ENCODE measurements at places on chromosomes 4 and X. TPM values are rescaled to one million over a fixed set of nuclear protein-coding genes. Genes with fewer than 3 reads are reported as not detected.

GRCh38 chrX:23246001-23246400 lies 88.6 kb upstream of the PTCHD1 start:
- H3K27ac ChIP-seq, result no peak overlapping the region
- no peak overlapping the region for H3K4me3 ChIP-seq
- no peaks in the 10 kb centered on the region for H3K27me3 ChIP-seq
- H3K4me1 ChIP-seq, result no peaks in the 10 kb centered on the region
- no peaks in the 10 kb centered on the region for H3K36me3 ChIP-seq
- DNase-seq, result no peak

GRCh38 chrX:374596-374995 lies 12.1 kb downstream of the PPP2R3B start:
- no peak overlapping the region for H3K27ac ChIP-seq
- no peak overlapping the region for H3K4me3 ChIP-seq
- H3K4me1 ChIP-seq, result peaks cover 37% of the 10 kb centered on the region
- no peaks in the 10 kb centered on the region for H3K27me3 ChIP-seq

- no peak overlapping the region for H3K27ac ChIP-seq
- H3K36me3 ChIP-seq, result no peaks in the 10 kb centered on the region
These were observed 481.5 kb downstream of the PACRGL start for GRCh38 chr4:21181716-21182115.

GRCh38 chr4:140116442-140117104 lies 37.4 kb downstream of the MAML3 start:
- no peaks in the 10 kb centered on the region for H3K36me3 ChIP-seq
- no peak overlapping the region for H3K4me3 ChIP-seq
- no peak overlapping the region for H3K27ac ChIP-seq
- no peak for DNase-seq
- no peaks in the 10 kb centered on the region for H3K27me3 ChIP-seq
- H3K4me1 ChIP-seq, result no peaks in the 10 kb centered on the region

DNA sequence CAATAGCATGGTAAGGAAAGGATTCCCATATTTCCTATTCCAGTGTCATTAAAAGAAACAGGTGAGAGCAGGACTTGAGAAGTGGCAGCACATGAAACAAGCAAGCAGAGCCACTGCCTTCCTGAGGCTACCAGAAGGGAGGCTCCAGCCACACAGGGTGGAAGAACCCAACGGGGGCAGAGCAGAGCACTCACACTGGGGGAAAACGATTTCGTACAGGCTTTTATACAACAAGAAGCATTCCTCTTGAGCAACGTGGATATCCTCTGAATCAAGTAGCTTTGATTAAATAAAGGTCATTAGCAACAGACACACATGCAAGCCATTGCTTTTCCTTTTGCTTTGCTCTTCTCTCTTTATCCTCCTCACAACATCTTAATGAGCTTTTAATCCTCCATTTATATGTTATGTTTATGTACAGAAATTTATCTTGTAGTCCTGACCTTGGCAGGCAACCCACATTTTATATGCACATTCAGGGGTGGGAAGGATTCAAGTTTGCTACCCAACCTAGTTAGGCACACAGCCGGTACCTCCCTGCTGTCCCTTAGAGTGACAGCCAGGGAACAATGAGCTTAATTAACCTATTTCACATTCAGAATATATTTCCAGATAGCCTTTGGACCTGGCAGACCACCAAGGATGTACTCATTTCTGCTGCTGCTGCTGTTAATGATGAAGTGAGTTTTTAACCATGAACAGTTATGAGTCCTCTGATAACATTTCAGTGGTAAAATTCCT lies 202.1 kb downstream of the ARHGAP24 start:
- DNase-seq, result no peak
- H3K36me3 ChIP-seq, result no peaks in the 10 kb centered on the region
- H3K4me3 ChIP-seq, result no peak overlapping the region

DNA sequence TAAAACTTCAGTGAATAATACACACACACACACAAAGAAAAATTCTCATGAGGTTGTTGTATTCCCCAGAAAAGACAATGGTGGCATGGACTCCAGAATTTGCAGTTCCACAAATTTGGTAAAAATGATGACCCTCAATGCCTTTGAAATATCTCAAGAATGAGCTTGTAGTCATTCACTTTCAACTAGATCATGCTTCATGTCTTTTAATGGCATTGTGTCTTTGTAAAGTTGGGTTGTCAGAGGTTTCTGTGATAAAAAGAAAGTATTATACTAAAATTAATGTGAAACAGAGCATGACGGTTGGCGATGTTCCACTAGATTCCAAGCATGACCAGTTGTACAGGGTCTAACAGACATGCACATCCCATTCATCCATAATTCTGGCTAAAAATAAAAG lies 685.0 kb upstream of the FRG1 start:
- H3K4me1 ChIP-seq, result no peaks in the 10 kb centered on the region
- no peaks in the 10 kb centered on the region for H3K27me3 ChIP-seq
- no peak for DNase-seq
- H3K36me3 ChIP-seq, result no peaks in the 10 kb centered on the region

GRCh38 chr4:40946652-40947051 lies 196.9 kb downstream of the NSUN7 start:
- no peak for DNase-seq
- no peaks in the 10 kb centered on the region for H3K27me3 ChIP-seq
- peaks cover 11% of the 10 kb centered on the region for H3K4me1 ChIP-seq
- H3K27ac ChIP-seq, result peak overlapping the region; percentile 12
- no peaks in the 10 kb centered on the region for H3K36me3 ChIP-seq
- no peak overlapping the region for H3K4me3 ChIP-seq

DNA sequence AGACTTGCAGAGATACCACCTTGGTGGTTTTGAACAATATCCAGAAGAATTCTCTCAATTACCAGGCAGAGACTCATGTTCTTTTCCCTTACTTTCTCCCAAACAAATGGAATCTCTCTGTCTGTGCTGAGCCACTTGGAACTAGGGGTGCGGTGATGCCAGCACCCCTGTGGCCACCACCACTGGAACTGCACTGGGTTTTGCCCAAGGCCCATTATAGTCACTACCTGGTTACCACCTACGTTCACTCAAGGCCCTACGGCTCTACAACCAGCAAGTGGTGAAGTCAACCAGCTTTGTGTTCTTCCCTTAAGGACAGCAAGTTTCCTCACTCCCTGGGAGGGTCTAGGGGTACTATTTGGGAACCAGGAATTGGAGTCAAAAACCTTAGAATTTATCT lies 1183.7 kb downstream of the FSTL5 start:
- DNase-seq, result no peak
- H3K36me3 ChIP-seq, result no peaks in the 10 kb centered on the region
- H3K4me1 ChIP-seq, result no peaks in the 10 kb centered on the region
- H3K27me3 ChIP-seq, result no peaks in the 10 kb centered on the region
- no peak overlapping the region for H3K27ac ChIP-seq
- H3K4me3 ChIP-seq, result no peak overlapping the region

DNA sequence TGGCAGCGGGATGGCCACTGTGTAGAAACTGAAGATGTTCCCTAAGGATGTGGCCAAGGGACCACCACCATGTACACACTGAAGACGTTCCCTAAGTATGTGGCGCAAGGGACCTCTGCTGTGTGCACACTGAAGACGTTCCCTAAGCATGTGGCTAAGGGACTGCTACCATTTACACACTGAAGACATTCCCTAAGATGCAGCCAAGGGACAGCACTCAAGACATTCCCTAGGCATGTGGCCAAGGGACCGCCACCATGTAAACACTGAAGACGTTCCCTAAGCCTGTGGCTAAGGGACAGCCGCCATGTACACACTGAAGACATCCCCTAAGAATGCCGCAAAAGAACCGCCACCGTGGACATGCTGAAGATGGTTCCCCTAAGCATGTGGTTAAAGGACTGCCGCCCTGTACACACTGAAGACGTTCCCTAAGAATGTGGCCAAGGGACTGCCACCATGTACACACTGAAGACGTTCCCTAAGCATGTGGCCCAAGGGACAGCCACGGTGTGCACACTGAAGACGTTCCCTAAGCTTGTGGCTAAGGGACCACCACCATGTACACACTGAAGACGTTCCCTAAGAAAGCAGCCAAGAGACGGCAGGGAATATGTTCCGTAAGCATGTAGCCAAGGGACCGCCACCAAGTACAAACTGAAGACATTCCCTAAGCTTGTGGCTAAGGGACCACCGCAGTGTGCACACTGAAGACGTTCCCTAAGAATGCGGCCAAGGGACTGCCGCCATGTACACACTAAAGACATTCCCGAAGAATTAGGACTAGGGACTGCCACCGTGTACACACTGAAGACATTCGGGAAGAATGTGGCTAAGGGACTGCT lies 43.3 kb downstream of the DHRSX start:
- no peak overlapping the region for H3K4me3 ChIP-seq
- H3K36me3 ChIP-seq, result no peaks in the 10 kb centered on the region
- no peak overlapping the region for H3K27ac ChIP-seq
- no peaks in the 10 kb centered on the region for H3K27me3 ChIP-seq
- H3K4me1 ChIP-seq, result peaks cover 4% of the 10 kb centered on the region
- DNase-seq, result no peak

DNA sequence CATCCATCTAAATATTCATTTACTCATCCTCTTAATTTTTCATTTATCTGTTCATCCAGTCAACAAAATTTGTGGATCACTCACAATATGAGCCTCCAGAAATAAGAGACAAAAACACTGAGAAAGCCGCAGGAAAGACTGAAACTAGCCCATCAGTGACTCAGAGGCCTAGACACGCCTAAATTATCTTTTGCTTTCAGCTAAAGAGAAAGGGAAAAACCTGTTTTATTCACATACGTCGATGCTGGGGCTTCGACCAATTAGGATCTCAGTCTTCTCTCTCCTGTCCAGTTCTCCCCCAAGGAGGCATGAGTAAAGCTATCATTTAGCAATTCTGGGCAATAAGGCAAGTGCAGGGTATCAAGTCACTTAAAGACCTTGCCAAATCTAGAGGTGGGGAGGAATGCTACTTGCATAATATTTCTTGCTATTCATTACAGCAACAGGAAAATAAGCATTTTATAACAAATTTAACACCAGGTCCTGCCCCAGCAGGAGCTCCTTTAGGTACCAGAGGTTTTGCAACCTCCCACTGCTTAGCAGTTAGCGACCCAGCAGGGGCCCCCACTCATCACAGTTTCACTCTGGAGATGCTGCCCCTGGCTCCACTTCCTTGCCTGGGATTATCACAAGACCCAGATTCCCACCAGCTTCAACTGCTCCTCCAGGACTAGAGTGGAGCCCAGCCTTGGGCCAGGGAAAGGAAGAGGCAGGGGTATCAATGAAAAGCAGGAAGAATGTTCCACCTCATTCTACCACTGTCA lies 30.1 kb upstream of the TMEM154 start:
- no peak overlapping the region for H3K27ac ChIP-seq
- H3K27me3 ChIP-seq, result no peaks in the 10 kb centered on the region
- no peaks in the 10 kb centered on the region for H3K4me1 ChIP-seq
- H3K4me3 ChIP-seq, result no peak overlapping the region
- no peaks in the 10 kb centered on the region for H3K36me3 ChIP-seq

The LNX1 gene
- 8.9 TPM for total RNA-seq
